ENCODE measurements at places on chromosomes 16 and 17.

DNA sequence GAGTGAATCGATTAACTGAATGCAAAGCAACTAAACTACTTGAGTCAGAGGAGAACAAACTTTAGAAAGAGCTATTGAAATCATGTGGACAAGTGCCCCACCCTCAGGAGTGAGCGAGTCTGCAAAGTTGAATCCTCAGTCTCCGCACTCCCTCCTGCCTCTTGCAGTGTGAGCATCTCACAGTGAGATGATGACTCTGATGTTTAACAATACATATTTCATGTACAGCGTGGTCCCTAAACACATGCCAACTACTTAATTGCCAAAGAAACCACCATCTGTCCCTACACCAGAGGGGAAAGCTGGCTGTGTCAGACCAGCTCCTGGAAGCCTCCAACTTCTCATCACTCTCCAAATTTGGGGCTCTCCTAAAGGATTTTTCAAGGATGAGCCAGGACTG lies 31.2 kb downstream of the PIMREG start:
- DNase-seq, result no peak

DNA sequence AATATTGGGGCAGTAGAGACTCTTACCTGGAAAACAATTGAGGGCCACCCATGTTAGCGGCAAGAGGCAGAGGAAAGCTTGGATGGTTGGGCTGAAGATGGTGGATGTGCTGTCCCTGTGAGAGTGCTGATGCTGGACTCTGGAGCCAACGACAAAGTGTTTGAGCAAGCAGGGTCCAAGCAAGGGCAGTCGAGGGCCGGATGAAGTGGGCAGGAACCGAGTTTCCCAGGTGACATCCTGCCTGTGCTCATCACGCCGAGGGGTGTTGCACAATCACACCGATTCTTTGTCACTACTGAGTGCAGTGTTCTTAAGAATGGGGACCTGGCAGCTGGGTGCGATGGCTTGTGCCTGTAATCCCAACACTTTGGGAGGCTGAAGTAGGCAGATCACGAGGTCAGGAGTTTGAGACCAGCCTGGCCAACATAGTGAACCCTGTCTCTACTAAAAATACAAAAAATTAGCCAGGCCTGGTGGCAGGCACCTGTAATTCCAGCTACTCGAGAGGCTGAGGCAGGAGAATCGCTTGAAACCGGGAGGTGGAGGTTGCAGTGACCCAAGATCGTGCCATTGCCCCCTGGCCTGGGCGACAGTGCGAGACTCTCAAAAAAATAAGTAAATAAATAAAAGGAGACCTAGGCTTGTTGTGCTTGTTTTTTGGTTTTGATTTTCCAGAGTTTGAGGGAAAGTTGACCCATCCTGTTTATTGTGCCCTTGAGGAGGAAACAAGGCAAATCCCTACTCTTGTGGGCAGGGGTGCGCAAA lies 6.1 kb downstream of the PYCARD start:
- DNase-seq, result no peak

DNA sequence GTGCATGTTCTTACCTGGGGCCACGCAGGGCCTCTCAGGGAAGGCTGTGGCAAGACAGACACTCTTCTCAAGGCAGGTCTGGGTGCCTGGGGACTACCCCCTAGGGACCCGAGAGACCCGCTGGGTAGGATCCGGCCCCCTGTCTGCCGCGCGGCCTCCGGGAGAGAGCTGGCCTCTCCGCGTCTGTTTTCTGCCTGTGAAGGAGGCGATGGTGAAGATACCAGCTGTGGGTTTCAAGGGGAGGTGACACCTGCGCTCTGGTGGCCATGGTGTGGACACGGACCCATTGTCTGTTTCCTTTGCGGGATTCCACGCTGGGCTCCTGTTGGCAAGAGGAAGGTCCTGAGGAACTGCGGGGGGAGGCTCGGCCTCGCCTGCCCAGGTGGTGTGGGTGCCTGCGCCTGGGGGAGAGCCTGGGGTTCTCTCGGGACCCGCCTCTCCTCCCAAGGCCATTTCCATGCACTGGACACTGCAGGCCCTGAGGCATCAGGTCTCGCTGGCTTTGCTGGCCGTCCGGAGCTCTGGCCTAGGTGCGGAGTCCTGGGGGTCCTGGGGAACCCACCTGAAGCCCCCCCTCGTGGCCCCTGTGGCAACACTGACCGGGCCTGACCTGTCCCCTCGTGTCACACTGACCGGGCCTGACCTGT lies 12.2 kb upstream of the METRNL start:
- peak; percentile 60 for DNase-seq

GRCh38 chr17:35596530-35597233 lies 9.6 kb downstream of the AP2B1 start:
- DNase-seq, result no peak

GRCh38 chr16:64116151-64116550 lies 1005.7 kb downstream of the CDH11 start:
- DNase-seq, result no peak
